ENCODE measurements at places on chromosomes 2 and 18. TPM values are rescaled to one million over a fixed set of nuclear protein-coding genes. Genes with fewer than 3 reads are reported as not detected.

DNA sequence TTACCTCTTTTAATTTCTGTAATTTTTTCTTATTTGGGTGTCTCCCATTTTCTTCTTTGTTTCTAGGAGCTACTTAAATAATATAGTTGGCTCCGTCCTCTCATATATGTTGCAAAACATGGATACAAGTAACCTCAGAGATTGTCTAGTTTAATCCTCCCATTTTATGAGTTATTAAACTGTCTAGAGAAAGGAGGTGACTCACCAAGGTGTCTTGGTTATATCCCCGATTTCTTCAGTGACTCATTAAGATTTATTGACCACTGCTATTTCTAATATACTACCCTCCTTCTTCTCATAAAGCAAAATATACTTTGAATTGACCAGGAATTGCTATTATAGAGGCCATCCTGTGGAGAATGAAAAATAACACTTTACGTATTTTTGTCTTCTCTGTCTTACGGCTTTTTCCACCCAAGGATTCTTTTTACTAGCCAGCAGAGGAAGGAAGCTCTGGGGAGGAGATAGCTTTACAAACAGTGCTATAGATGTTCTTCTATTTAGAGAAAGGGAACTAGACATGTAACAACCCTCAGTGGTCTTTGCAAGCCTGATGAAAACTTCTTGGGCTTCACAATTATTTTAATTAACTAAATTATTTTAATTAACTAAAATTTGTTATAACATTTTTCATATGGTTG lies 300.4 kb upstream of the TNP1 start:
- no peak for DNase-seq

DNA sequence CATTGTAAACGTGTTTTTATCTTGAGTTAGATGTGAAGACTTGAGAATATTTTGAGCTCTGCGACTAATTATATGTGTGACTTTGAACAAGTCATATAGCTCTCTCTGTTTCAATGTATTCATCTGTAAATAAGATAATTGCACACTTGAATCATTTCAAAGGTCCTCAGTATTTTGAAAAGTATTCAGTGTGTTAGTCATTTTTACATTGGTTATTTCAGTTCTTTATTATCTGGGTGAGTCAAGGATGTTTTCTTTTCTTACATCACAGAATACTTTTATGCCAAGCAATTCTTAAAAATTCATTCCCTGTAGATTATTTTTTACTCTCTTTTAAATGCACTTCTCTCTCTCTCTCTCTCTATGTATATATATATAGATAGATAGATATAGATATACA lies 1098.0 kb upstream of the ZEB2 start:
- DNase-seq = no peak

C2orf80 gene
- 0.25 TPM for polyA plus RNA-seq

STPG4 gene
- polyA plus RNA-seq = 0.12 TPM

- DNase-seq = no peak
Observed at GRCh38 chr2:134074619-134075018, 179.3 kb upstream of the MGAT5 start.

- no peak for DNase-seq
Observed at GRCh38 chr2:219309278-219309677, at the start of gene PTPRN. Gene PTPRN (minus strand): TSS chr2:219309401. CDS start chr2:219309332, 69 bp downstream.

DNA sequence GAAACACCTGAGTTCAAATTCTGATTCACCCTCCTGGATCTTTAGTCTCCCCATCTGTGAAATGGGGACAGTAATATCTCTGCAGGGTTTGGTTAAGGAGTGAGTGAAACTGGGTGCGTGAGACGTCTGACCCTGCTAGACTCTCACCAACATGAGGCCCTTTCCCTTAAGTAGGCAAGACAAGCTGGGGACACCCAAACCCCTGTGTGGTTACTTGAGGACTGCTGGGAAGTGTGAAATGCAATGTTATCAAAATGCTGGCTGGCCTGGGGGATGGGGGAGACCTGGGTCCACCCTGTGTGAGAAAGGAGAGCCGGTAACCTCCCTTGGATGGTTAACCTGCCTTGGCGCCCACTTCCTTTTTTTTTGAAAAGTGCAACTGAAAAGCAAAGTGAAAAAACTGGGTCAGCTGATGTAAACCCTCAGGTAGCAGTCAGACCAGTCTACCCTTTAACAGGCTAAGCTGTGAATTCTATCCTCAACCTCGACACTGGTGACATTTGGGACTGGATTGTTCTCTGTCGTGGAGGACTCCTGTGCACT lies 82.3 kb downstream of the INPP5D start:
- no peak for DNase-seq

FAM124B gene
- 2.6 TPM for polyA plus RNA-seq

DNA sequence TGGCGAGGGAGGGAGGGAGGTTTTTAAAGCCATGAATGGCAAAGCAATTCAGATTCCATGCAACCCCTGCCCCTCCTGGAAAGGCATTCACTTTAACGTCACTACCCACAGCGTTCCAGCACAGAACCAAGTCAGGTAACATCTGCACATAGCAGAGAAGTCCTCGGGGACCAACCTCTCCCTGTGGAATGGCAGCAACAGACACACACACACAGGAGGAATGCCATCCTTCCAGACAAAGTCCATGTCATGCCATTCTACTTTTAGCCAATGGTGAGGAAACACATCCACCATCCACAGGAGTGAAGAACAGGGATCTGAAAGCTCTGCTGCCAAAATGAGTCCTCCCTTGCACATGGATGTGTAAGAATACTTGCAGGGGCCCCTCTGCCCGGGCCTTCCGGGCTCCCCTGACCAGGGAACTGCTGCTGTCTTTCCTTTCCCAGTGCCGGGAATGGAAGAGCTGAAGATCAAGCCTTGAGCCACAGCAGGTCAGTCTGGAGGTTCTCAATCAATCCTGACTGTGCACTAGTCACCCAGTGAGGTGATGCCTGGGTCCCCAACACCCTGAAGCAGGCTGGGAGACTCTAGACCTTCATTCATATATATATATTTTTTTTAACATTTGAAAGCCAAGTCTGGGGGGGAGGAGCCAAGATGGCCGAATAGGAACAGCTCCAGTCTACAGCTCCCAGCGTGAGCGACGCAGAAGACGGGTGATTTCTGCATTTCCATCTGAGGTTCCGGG lies 63.7 kb downstream of the UXS1 start:
- DNase-seq = no peak

AGXT gene
- 0.12 TPM for polyA plus RNA-seq

DNA sequence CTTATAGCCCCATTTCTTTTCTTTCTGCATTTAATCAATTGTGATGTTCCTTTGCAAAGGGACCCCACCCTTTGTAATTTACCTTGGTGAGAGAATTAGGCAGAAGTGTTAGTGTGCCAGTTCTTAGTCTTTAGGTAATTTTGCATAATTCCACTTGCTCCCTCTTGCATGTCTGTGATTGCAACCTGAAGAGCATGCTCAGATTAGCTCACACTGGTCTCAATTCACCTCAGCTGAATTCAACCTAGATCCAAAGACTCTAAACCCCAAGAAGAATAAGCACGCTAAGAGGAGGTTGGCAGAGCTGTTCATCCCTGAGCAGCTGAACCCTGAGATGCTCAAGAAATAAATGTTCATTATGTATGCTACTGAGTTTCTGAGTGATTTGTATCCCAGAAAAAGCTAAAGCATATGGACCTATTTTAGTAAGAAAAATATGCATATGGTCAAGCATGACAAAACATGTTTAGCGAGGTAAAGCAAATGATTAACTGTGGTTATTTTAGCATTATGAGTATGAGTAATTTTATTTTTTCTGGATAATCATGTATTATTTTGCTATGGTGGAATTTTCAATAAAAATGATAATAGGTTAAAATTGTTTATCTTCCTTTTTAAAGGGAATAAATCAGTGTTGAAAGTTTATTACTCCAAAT lies 299.2 kb upstream of the ZSWIM2 start:
- no peak for DNase-seq

DNA sequence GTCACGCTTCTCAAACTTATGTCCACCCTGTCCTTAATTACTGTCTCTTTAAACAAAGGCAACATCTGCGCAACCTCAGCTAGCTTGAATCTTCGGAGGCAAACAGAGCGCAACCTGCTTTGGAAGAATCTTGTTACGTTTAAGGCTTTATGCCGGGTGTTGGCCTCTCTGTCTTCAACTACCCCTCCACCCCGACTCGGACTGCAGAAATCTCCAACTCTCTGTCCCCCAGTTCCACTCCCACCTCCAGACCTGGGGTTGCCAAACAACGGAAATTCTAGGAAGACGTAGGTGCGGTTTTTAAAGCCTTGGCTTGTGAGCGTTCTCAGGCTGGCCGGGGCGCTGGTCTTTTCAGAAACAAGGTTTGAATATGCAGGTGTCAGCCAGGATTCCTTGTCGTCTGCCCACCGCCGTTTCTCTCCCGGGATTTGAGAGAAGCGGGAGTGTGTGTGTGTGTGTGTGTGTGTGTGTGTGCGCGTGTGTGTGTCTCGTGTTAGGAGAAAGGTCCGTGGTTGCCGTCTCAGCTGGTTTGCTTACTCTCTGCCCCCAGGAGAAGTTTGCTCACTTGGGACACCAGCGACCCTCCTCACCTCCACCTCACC lies 1.1 kb upstream of the ONECUT2 start:
- no peak for DNase-seq

Data from left kidney (tissue), 8 donors.